Sciatic nerve (tissue), 2 donors: ENCODE measurements at places on chromosomes 7 and 10. TPM values are rescaled to one million over a fixed set of nuclear protein-coding genes. Genes with fewer than 3 reads are reported as not detected.

Gene CASP2
- total RNA-seq: 33.8 TPM

Gene CPVL
- total RNA-seq: 21.5 TPM

Gene IRF5
- total RNA-seq: 8.7 TPM

Gene FEZF1
- not detected for total RNA-seq

Gene MKX
- total RNA-seq: 0.94 TPM

Gene IFIT1B
- 6.3 TPM for total RNA-seq

Gene KCNH2
- 3.2 TPM for total RNA-seq

Gene CCDC7
- total RNA-seq: 75.8 TPM

Gene DNAH11
- 0.49 TPM for total RNA-seq

Gene IGF2BP3
- total RNA-seq: 2.0 TPM

Gene PDZD8
- total RNA-seq: 55.2 TPM

Gene TBX20
- not detected for total RNA-seq

Gene FKBP6
- not detected for total RNA-seq

Gene AKR1C8
- total RNA-seq: 0.94 TPM

Gene PDK4
- total RNA-seq: 61.9 TPM

Gene ZNF425
- 3.2 TPM for total RNA-seq

DNA sequence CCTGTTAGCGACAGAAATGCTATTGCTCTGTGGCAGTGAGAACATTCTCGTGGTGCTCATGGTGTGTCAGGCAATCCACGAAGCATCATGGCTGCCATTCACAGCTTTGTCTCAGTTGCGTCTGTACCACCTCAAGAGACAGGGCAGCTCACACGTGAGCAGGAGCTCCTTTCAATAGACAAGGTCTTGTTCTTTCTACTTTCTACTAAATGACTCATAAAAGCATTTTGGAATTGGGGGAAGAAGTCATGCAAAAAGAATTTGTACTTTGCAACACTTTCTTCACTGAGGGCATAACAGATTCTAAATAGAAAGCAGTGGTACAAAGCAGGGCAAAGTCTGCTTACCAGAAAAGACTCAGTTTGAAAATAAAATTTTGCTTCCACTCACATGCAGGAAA, 638.5 kb downstream of the PHTF2 start:
- no peak for DNase-seq

DNA sequence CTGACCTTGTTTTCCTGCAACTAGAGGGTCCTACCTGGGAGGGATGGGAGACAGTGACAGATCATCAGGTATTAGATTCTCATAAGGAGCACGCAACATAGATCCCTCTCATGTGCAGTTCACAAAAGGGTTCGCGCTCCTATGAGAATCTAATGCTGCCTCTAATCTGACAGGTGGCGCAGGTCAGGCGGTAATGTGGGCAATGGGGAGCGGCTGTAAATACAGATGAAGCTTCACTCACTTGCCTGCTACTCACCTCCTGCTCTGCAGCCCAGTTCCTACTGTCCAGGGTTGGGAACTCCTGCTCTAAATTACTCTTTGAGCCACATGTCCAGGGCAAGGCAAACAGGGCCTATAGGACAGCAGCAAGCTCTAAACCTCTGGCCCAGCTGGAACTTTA, 46.2 kb downstream of the GFRA1 start:
- DNase-seq: no peak

DNA sequence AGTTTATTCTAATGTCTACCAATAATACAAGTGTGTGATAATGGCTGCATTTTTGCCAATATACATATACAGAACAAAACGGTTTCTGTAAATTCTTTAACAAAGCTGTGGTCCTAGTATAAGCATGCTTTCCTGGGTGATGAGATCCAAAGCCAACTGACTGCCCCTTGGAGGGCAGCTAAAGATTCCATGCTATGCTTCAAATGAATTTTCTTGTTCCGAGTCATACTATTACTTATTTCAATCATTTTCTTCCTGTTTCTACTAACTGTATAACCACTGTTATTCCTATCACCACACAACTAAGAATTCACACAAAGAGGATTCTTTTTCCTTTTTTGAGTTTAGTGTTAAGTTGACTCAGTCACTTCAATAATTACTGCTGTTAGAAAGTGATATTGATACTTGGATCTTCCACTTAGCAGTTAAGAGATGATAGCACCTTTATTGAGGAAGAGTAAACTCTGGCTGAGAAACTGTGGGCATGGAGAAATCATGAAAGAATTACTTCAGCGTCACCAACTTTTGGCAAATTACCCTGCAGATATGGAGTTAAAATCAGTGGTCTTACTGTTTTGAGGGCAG, 197.5 kb downstream of the ARL4A start:
- DNase-seq: no peak

GRCh38 chr10:49781247-49781646, 19.1 kb upstream of the OGDHL start:
- no peak for DNase-seq

- no peak for DNase-seq
These were observed 20.8 kb upstream of the ZNF862 start for GRCh38 chr7:149817301-149817771.

GRCh38 chr10:17109046-17109445, 20.6 kb downstream of the CUBN start:
- no peak for DNase-seq

DNA sequence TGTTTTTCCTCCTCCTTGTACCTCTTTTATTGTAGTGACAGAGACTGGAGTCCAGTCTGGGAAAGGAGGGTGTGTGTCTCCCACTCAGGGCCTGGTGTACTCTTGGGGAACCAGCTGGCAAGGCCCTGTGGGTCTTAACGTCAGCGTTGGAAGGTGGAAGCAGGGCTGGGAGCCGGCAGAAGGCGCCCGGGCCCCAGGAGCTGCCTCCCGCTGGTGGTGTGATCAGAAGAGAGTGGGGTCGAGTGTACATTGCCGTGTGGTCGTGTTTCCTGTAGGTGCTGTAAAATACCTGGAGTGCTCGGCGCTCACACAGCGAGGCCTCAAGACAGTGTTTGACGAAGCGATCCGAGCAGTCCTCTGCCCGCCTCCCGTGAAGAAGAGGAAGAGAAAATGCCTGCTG, 45.7 kb downstream of the DAGLB start:
- DNase-seq: no peak

DNA sequence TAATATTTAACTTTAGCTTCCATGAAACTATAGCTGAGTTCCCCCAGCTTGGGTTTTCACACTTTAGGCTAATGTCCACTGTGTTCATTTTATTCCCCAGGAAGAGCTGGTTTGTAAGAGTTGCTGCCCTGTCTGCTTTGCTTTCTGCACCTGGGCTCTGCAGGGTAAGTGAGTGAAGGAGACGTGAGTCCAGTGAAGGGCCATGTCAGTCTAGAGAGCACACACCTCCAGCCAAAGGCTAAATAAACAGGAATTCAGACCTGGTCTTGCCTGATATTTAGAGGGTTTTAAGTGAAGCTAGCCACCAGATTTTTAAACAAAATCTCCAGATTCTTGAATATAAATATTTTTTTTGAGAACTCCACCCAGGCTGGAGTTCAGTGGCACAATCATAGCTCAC, 24.5 kb upstream of the FZD1 start:
- DNase-seq: no peak

DNA sequence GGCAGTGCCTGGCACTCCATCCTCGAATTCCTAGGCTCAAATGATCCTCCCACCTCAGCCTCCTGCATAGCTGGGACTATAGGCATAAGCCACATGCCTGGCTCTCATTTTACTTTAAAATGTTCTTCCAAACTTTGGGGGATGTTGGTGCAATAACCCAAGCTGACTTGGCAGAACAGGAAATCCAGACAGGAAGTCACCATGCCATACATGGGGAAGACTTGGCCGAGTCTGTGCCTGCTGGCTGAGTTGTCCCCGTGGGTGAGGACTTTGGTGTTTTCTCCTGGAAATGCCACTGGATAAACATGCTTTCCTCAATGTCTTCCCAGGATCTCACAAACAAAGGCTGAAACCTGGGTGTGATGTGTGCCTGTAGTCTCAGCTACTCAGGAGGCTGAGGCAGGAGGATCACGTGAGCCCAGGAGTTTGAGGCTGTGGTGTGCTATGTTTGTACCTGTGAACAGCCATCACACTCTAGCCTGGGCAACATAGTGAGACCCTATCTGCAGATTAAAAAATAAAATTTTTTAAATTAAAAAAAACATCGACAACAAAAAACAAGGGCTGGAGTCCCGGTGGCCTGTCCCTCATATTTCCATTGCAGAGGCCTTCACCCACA, 19.8 kb downstream of the HKDC1 start:
- no peak for DNase-seq

- no peak for DNase-seq
These were observed 39.6 kb downstream of the DYNC1I1 start for GRCh38 chr7:95811846-95812445.

GRCh38 chr7:142856565-142857245, 1.8 kb downstream of the EPHB6 start:
- no peak for DNase-seq

DNA sequence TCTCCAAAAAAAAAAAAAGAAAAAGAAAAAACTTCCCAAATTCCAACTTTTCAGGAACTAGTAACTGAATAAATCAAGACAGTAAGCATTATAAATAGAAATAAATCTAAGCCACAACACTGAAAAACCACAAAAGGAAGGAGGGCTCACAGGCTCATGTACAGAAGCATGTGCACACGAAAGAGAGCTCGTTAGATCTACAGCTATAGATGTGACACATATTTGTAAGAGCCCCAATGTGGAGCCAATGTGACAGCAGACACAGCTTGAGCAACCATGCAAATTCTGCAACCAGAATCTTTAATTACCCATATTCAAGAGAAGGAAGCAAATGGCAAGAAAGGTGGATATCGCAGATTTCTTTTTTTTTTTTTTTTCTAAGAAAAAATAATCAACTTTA, 94.7 kb downstream of the SORBS1 start:
- DNase-seq: no peak

- DNase-seq: no peak
These were observed 304.5 kb downstream of the MDFIC start for GRCh38 chr7:115226410-115226809.

DNA sequence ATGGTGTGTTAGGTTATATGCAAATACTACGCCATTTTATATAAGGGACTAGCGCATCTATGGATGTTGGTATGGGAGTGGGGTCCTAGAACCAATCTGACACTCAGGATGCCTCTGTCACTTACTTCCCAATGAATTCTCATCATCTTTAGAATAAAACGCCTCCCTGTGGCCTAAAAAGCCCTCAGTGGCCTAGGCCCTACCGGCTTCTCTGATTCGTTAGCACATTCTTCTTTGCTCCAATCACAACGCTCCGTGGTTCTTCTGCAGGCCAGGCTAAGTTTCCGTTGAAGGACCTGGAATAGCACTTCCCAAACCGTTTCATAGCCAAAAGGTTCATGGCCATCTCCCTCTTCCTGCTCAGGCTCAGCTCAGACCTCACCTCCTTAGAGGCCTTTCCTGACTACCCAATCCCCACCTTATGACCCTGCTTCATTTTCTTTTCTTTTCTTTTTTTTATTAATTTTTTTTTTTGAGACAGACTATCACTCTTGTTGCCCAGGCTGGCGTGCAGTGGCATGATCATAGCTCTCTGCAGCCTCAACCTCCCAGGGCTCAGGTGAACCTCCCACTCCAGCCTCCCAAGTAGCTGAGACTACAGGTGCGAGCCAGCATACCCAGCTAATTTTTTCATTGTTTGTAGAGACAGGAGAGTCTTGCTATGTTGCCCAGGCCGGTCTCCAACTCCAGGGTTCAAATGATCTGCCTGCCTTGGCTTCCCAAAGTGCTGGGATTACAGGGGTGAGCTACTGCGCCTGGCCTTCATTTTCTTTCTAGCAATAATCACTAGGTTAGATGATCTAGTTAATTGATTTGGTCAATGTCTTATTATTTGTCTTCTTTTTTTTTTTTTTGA, 24.5 kb upstream of the YWHAG start:
- no peak for DNase-seq

GRCh38 chr7:111112439-111112838, 21.5 kb downstream of the LRRN3 start:
- no peak for DNase-seq

- DNase-seq: no peak
These were observed 20.9 kb upstream of the CYP26C1 start for GRCh38 chr10:93039721-93040120.

GRCh38 chr7:149476791-149477190, 15.9 kb upstream of the ZNF777 start:
- no peak for DNase-seq

GRCh38 chr7:22357311-22358175, 589 bp upstream of the RAPGEF5 start:
- DNase-seq: no peak

GRCh38 chr7:157831143-157831905, 494.5 kb downstream of the DNAJB6 start:
- no peak for DNase-seq

GRCh38 chr7:37105762-37106161, 342.9 kb downstream of the ELMO1 start:
- no peak for DNase-seq

GRCh38 chr10:106830471-106830870, 334.0 kb downstream of the SORCS1 start:
- no peak for DNase-seq

GRCh38 chr10:60542657-60543056, 153.0 kb upstream of the ANK3 start:
- no peak for DNase-seq

GRCh38 chr10:102610441-102610887, 33.8 kb upstream of the TRIM8 start:
- no peak for DNase-seq

- no peak for DNase-seq
These were observed 650.9 kb upstream of the ANKRD30A start for GRCh38 chr10:36474456-36474855.

DNA sequence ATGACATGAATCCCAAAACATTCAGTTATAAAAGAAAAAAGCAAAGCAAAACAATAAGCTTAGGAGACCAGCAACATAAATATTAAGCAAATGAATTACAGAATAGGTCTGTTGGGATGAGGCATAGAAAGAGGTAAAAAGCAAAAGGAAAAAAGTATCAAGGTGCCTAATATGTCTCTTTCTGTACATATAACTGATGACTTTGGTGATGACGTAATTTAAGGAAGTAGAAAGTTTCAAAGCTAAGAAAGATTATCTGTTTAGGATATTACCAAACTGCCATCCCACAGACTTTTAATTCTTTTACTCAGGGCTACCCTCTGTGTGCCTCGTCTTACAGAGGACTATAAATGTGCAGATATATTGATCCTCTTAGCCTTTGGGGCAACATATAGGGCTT, 1066.5 kb downstream of the SORCS3 start:
- DNase-seq: no peak

DNA sequence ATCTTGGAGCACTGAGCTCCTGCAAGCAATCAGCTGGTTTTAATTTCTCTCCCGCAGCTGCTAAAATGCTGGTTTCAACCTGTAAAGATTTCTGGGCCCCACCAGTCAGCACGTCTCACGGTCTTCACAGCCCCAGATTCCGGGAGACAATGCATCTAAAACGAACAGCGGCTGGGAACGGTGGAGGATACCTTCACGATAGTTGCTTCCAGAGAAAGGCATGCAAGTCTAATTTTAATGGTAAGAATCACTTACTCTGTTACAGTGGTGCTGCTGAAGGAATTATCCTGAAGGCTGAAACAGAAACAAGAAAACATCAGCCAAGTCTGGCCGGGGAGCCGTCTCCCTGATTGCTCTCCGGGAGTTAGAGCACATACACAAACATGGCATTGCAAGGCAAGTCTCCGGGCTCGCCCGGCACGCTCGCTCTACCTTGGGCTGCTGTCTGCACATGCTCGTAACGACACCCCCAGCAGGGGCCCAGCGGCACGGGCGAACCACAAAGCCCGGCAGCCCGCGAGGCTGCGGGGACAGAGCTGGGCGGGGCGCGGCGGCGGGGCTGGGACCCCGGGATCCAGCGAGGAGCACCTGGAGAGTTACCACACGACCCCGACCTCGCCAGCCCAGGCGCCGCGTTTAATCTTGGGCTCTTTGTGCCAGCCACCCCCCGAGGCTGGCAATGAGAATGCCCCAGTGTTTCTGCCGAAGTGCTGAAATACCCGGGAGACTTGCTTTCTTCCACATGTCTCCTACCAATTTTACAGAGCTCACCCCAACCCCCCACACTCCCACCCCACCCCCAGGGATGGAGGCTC, at the start of gene FAM13C:
TSS of gene FAM13C (minus strand) at position 406 of the 815 bp plus-strand sequence. CDS start at position 317, 89 bp downstream.
- peak; percentile 64 for DNase-seq
